ENCODE measurements at places on chromosomes 13 and 19.
A peak's percentile ranks its signal among the peaks of the same experiment; 100 is the strongest.

GRCh38 chr19:1000095-1000494, at the start of gene GRIN3B:
Gene GRIN3B, plus strand, starts transcription at chr19:1000419. Its CDS starts 19 bp downstream, at chr19:1000438.
- DNase-seq, result no peak

- DNase-seq, result no peak
Observed at GRCh38 chr13:98487016-98487415, 89.9 kb downstream of the STK24 start.

DNA sequence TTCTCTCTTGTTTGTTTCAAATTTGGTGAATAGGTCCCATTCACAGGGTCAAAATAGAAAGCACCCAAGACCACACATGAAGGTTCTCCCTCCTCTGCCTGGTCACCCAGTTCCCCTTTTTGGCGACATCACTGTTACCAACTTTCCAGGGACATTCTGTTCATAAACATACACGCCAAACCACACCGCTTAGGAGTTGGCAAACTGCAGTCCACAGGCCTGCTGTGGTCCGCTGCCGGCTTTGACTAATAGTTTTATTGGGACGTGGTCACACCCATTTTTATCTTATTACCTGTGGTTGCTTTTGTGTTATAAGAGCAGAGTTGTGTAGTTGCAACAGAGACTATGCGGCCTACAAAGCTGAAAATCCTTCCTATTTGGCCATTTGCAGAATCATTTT, 24.2 kb downstream of the UHRF1 start:
- no peak for DNase-seq

DNA sequence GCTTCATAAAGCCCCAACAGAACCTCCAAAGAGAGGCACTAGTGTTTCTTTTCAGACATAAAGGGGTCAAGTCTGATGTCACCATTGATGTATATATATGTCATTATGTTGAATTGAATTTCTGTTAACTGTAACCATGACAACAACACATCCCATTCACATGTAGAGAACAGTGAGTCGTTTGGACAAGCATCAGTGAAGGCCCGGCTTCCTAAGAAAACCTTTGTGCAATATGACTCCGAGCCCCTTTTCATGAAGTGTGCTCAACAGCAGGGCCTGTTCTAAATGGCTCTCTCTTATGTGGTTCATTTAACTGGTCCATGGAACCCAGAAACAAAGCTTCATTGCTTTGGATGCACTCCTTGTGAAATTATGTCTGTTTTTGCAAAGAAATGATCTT, 67.2 kb upstream of the UBL3 start:
- no peak for DNase-seq

- DNase-seq, result no peak
Observed at GRCh38 chr13:93736909-93737308, 510.3 kb downstream of the GPC6 start.

- DNase-seq, result no peak
Observed at GRCh38 chr13:113307491-113307890, 10.5 kb downstream of the LAMP1 start.

GRCh38 chr13:28704919-28705318, 13.9 kb downstream of the SLC46A3 start:
- no peak for DNase-seq

DNA sequence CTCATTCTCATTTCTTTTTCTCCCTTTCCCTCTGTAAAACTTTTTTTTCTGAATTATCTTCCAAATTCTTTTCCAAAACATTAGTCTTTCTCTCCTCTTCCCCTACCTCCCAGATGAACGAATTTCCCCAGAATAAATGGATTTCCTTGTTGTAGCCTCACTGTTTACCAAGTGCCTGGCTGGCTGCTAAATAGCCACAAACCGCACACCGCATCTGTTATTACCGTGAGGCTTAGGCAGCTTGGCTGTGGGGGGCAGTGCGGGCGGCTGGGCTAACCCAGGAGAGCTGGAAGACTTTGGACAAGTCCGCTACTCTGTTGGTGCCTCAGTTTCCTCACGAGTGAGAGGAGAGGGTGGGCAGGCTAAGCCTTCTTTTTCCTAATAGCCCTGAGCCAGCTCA, 10.7 kb downstream of the IL17D start:
- no peak for DNase-seq

DNA sequence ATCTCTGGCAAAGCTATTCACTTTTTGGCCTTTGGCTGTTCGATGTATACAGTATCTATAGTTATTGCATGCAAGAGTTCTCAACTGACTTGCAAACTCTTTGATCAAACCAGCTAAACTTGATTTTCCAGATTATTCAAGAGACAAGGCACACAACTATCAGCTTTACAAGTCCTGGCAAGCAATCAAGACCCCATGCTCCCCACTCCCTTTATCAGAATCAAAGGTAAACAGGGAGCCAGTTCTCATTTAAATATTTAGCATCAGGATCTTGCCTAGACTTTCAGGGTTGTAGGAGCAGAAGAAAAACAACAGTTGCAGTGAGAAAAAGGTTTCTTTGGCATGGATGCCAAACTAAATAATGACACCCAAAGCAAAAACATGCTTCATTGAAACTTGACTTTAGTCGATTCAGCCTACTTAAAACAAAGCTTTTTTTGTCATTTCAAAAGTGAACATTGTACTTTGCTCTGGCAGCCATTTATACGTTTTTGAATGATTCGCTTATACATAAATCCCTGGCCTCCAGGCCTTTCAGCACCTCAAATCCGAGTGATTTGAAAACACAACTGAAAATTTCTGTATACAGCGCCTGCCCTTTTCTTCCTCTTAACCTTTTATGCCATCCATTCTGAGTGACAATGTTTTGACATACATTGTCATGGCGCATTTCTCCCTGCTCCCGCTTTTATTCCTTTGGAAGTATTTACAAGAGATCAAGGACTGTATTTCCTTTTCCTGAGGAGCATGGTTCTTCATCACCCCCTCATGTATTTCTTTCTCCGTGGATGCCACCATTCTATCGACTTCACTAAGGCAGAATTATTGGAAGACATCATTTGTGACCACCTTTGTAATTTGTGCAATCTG, 340.8 kb downstream of the KLF5 start:
- DNase-seq, result no peak

DNA sequence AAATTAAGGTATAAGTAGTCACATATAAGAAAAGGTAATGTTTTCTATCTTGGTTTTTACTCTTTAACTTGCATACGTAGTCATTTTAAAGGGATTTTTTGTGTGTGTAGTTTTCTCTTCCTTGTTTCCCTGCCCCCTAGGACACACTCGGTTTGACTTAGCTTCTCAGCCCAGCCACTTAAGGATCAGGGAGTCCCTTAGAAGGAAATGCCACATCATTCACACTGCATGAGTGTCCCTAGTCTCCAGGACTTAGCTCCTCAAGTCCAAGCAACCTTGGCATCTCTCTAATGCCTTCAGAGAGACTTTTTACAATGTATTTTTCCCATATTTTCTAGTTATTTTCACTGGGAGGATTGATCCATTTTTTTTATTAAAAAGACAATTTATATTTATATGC, 1407.7 kb downstream of the EFNB2 start:
- no peak for DNase-seq

GRCh38 chr19:42176990-42177685, 40.3 kb downstream of the DEDD2 start:
- DNase-seq, result peak; percentile 88

DNA sequence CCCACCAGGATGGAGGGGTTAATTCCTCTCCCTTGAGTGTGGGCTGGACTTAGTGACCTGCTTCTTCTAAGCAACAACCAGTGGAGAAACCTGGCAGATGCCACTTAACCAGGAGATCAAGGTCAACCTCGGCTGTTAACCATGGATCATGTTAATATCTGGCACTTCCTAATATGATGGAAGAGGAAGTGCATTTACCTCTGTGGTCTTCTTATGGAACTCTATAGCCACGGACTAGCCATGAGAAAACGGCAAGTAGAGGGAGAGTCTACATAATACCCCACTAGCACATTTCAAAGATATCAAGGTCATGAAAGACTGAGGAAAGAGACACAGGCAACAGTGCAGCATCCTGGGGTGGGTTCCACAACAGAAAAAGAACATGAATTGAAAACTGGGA, 31.4 kb downstream of the MLLT1 start:
- DNase-seq, result no peak

DNA sequence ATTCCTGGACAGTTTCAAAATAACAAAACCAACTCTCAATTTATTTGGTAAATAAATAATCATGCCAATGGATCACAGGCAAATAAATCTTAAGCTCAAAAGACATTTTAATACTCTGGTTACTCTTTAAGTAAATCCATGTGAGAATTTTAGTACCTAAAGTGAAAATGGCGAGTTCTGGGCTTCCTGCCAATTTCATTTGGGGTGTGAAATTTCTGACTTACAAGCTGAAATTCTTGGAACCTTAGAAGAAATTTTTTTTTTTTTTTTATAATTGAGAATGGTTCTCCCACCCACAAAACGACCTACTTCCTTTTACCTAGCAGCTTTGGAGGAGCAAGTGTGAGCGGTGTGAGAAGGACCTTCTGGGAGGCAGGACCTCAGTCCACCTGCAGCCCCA, 354.5 kb upstream of the NBEA start:
- no peak for DNase-seq

- DNase-seq, result no peak
Observed at GRCh38 chr19:41123716-41124294, 9.6 kb downstream of the CYP2F1 start.

GRCh38 chr13:100526318-100527000, 62.1 kb downstream of the GGACT start:
- DNase-seq, result peak; percentile 81

DNA sequence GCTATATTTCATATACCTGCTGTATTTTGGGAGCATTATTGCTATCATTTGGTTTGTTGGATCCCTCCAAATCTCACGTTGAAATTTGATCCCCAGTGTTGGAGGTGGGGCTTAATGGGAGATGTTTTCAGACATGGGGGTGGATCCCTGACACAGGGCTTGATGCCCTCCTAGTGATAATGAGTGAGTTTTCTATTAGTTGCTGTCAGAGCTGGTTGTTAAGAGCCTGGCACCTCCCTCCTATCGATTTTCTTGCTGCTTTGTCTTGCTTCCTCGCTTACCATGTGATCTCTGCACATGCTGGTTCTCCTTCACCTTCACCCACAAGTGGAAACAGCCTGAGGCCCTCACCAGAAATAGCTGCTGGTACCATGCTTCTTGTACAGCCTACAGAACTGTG, 259.9 kb upstream of the STARD13 start:
- DNase-seq, result no peak

DNA sequence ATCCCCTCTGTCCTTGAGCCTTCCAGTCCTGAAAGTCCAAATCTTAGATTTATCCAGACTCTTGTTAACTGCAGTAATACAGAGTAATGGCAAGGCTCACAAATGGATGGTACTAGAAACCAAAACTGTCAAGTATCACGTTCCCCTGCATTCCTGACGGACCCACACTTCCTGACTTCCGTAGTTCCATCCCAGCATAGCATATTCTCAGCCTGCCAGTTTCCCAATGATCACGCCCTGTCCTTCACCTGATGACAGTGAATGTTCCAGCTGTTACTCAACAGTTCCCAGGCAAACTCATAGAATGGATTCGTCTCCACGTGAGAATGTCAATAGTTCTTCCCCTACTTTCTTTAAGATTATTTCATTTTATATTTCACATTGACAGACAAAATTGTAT, 33.6 kb downstream of the SLC7A1 start:
- DNase-seq, result no peak

DNA sequence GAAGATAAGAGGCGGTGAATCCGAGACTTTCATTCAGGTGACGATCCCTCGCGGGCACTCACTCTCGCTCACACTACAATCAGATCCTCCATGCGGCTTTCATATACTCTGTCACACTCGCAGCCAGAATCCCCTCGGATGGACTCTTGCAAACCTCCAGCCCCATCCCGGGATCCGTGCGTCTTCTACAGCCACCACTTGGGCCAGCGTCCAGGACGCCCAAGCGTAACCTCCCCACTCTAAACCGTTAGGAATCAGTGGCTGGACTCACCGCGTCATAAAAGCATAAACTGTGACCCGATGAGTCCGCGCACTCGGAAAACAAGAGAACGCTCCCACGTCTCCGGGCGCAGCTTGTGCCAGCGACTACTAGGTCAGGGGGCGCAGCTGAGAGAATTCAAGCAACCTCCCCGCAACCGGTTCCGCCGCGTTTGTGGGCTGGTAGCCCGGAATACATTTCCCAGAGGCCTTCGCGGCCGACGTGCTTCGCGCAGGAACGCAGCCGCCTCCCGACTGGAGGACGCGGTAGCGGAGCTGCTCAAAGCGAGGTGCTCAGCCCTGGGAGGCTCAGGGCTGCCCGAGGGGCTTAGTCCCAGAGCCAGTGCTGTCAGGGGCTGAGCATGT, 27.6 kb downstream of the ZNF607 start:
- DNase-seq, result peak; percentile 92

- no peak for DNase-seq
Observed at GRCh38 chr19:1715540-1715939, 37.8 kb upstream of the ONECUT3 start.

- DNase-seq, result no peak
Observed at GRCh38 chr13:113595131-113595530, 10.6 kb downstream of the TFDP1 start.

GRCh38 chr13:106393776-106394175, 141.7 kb downstream of the EFNB2 start:
- no peak for DNase-seq

DNA sequence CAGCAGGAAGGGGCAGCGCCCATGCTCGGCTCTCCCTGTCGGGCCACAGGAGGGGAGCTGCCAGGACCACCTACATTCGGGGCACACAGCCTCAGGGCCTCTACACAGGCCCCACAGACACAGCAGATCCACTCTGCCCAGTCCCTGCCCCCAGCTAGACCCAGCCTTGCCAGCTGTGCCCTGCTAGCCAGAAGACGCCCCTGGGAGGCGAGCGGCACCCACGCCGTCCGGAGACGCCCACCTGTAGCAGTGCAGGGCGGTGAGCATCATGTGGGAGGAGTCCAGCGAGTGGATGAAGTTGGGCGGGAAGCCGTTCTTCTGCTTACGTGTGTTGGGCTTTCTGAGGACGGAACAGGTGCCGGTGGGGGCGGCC, 15.1 kb downstream of the POLRMT start:
- DNase-seq, result no peak

Measured in cerebellum (tissue), 4 donors.